EH (cell line): ENCODE measurements at places on chromosomes 3 and 15.

- DNase-seq = no peak
These were observed 187.9 kb upstream of the LYSMD4 start for GRCh38 chr15:99921101-99921500.

DNA sequence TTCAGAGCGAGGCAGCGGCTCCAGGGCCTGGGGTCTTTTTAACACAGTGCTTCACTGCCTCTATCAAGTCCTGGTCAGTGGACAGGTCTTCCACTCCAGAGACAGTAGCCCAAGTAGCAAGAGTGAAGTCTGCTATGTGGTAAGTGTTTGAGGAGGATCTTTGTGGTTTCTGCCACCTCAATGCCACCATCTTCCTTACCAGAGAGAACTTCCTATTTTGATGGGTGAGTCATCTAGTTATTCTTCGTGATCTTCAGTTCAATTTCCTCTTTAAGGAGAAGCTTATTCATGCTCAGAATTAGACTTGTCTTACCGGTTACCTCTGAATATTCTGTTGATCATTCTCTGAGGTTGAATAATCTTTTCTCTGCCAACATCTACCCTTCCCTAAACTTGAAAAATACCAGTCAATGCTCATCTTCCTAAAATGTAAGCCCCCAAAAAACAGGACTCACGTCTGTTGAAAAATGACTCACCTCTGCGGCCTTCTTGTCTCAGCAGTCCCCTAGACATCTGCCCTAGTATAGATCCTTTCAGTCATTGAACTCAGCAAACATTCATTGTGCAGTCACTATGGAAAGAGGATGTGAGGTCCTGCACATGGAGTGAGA is 32.2 kb upstream of the BCL6 start:
- peak; percentile 58 for DNase-seq

GRCh38 chr15:65406424-65407000 is 16.2 kb downstream of the IGDCC4 start:
- no peak for DNase-seq

GRCh38 chr15:52414936-52415335 is 113.7 kb downstream of the MYO5A start:
- no peak for DNase-seq

DNA sequence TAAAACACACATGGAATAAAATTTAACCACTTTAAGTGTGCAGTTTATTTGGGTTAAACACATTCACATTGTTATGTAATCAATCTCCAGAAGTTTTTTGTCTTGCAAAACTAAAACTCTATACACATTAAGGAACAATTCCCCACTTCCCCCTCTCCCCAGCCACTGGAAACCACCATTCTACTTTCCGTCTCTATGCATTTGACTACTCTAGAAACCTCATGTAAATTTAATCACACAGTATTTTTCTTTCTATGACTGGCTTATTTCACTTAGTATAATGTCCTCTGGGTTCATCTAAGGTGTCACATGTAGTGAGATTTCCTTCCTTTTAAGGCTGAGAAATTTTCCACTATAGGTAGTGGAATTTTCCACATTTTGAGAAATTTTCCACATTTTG is 568.7 kb upstream of the UBE2E2 start:
- DNase-seq = no peak

- DNase-seq = peak; percentile 15
These were observed 21.4 kb upstream of the JMJD7 start for GRCh38 chr15:41806291-41807181.

- DNase-seq = no peak
These were observed 17.0 kb upstream of the SLC9A9 start for GRCh38 chr3:143865302-143865701.

DNA sequence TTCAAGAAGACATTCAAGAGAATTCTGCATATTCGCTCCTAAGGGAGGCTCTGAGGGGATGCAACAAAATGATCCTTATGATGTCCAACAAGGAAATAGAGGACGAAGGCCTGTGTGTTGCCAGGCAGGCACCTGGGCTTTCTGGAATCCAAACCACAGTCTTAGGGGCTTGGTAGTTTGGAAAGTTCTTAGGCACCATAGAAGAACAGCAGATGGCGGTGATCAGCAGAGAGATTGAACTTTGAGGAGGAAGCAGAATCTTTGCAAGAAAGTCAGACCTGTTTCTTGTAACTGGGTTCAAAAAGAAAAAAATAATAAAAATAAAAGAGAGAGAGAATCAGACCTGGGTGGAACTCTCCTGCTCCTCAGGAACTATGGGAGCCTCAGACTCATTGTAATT is 11.7 kb upstream of the ATG7 start:
- DNase-seq = no peak

DNA sequence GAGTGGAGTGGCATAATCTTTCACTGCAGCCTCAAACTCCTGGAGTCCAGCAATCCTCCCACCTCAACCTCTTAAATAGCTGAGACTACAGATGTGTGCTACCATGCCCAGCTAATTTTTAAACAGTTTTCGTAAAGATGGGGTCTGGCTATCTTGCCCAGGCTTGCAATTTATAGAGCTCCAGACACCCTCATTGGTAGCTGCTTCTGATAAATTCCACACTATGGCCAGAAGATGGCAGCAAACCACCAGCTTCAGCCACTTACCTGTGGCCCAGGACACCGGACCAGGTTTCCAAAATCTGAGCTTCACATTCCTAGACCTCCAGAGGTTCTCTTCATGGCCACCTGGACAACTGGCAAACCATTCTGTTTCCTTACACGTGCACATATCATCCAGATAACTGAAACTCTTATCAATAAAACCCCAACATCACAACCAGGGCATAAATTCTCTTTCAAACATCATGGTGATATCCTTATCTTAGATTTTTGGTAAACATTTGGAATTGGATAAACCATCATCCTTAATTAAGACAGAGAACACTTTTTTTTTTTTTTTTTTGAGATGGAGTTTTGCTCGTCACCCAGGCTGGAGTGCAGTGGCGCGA is 28.9 kb downstream of the FBXW12 start:
- DNase-seq = peak; percentile 68

- peak; percentile 58 for DNase-seq
These were observed 13.5 kb downstream of the UBAP1L start for GRCh38 chr15:65101411-65101890.

- DNase-seq = no peak
These were observed 752 bp downstream of the OCA2 start for GRCh38 chr15:28098360-28098765.

GRCh38 chr15:63998489-63998888 is 47.8 kb downstream of the DAPK2 start:
- DNase-seq = no peak

- no peak for DNase-seq
These were observed 84.7 kb downstream of the AGBL1 start for GRCh38 chr15:86164232-86164898.

- peak; percentile 57 for DNase-seq
These were observed 5.4 kb upstream of the RFX7 start for GRCh38 chr15:56249092-56249491.

GRCh38 chr3:71262364-71263265 is 320.9 kb downstream of the FOXP1 start:
- DNase-seq = no peak

DNA sequence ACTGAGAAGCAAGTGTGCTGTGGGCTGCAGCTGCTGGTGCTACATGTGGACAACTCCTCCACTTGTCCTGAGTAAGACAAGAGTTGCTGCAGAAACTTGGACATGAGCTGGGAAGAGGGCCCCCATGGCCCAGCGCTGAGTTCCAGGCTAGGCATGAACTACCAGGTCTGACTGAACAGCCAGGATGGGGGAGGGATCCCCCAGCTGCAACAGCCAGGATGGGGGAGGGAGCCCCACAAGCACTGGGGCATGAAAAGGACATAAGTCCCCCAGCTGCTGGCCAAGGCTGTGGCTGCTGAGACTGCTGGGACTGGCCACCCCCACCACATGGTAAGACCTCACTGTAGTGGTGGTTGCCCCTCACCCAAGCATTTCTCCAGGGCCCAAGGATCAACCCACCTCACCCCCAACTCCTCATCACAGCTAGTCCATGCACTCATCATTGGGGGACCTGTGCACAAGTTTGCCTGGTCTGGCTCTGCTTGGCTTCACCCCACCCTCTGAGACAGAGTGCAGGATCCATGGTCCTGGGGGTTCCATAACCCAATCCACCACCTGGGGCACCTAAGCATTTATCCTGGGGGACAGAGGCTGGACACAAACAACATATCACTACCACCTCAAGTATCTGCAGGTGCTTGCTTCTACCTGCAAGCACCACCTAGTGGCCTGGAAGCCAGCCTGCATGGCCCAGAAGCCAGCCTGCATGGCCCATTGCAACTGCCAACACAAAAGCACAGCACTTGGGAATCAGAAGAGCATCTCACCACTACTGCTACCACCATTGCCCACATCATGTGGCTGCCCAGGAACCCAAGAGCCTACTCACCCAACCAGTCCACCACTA is 84.5 kb upstream of the STT3B start:
- DNase-seq = peak; percentile 22

- peak; percentile 67 for DNase-seq
These were observed 57.4 kb upstream of the PHLDB2 start for GRCh38 chr3:111801693-111802092.

- DNase-seq = no peak
These were observed 3.6 kb downstream of the SIAH2 start for GRCh38 chr3:150759319-150759718.

DNA sequence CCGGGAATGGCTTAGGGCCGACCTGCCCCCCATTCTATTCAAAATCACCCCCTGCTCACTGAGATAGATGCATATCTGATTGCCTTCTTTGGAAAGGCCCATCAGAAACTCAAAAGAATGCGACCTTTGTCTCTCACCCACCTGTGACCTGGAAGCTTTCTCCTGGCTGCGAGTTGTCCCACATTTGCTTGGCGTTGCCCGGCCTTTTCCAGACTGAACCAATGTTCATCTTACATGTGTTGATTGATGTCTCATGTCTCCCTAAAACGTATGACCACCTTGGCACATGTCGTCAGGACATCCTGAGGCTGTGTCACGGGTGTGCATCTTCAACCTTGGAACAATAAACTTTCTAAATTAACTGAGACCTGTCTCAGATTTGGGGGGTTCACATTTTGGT is 3.4 kb upstream of the MUC20 start:
- no peak for DNase-seq

GRCh38 chr3:48478626-48479555 is 25.1 kb downstream of the SHISA5 start:
- DNase-seq = no peak
